AG04450 (cell line): ENCODE measurements at places on chromosomes 3 and 15.
A peak's percentile ranks its signal among the peaks of the same experiment; 100 is the strongest.

GRCh38 chr3:71010726-71011455 lies 572.6 kb downstream of the FOXP1 start:
- DNase-seq, result no peak

- no peak for DNase-seq
Observed at GRCh38 chr15:75836959-75837334, 6.3 kb upstream of the UBE2Q2 start.

GRCh38 chr15:29815000-29815710 lies 7.1 kb downstream of the TJP1 start:
- no peak for DNase-seq

GRCh38 chr15:68687136-68687735 lies 108.4 kb downstream of the CORO2B start:
- no peak for DNase-seq

GRCh38 chr3:122892118-122892960 lies 97.5 kb downstream of the SLC49A4 start:
- no peak for DNase-seq

- DNase-seq, result no peak
Observed at GRCh38 chr3:38588371-38588971, 61.0 kb downstream of the SCN5A start.

- no peak for DNase-seq
Observed at GRCh38 chr15:52361494-52361893, 65.9 kb upstream of the MYO5C start.

DNA sequence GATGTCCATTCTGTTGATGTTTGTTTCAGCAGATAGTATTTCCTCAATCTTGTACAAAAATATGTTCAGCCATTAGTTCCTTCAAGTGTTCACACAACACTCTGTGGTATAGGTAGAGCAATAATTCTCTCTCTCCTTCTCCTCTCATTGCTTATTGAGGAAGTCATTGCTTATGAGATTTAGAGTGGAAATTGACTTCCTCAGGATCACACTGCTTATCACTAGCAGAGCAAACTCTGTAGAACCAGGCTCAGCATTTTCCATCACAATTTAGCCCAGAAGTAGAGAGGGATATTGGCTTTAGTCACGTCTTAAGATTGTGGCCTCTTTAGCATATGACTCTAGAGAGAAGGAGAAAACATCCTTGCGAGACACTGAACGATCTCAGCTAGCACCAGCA lies 31.2 kb downstream of the RAB11A start:
- DNase-seq, result no peak

DNA sequence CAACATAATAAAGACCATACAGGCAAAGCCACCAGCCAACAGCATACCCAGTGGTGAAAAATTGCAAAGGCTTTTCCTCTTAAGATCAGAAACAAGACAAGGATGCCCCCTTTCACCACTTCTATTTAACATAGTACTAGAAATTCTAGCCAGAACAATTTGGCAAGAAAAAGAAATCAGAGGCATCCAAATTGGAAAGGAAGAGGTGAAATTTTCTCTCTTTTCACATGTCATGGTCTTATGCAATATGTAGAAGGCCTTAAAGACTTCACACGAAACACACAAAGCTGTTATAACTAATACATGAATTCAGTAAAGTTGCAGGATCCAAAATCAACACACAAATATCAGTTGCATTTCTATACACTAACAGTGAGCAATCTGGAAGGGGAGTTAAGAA lies 120.2 kb downstream of the APBA2 start:
- no peak for DNase-seq

DNA sequence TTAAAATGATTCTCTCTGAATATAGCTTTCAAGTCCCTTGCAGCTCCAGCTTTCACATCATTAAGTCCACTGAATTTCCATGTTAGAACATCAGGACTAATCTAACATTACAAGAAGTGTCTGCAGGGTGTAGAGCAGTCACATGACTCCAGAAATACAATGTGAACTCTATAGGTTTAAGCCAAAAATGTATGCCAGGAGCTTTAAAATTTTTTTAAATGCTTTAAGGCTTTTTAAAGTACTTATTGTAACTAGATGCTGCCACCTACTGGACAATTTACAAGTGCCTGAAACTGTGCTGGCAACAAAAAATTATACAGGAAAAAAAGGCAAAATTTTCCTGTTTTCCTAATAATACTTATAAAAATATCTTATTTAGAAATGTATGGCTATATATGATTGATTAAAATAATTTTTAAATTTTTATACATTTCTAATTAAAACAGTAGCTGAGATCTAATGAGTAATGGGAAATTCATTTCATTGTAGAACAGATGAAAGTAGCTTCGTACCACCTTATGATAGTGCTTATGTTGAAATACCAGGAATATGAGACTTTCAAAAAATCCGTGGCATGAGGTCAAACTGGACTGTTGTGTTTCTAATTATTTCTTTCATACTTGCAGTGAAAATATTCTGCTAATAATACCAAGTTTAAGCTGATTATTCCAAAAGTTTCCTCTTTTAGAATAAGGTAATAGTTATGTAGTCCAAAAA lies 25.7 kb downstream of the FSIP1 start:
- peak; percentile 43 for DNase-seq
